ENCODE measurements at places on chromosomes 6 and 20.
A peak's percentile ranks its signal among the peaks of the same experiment; 100 is the strongest.

DNA sequence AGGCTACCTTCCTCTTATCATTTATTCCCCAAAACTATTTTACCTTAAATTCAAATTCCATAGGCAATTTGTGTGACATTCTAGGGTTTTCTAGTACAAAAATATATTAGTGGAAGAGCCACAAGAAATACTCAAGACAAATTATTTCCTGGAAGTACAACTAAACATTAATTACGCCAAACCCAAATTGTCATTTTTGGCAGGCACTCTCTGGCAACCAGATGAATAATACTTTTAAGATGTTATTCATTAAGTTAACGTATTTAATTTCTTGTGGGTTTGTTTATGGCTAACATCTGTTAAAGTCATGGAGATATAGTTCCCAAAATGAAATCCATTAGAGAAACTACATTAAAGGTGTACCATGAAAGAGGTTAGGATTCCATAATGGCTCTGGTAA lies 40.5 kb downstream of the HMGN3 start:
- DNase-seq: no peak

GRCh38 chr6:32244270-32244669 lies 20.4 kb upstream of the NOTCH4 start:
- DNase-seq: no peak

- no peak for DNase-seq
Measured at GRCh38 chr6:22098601-22099031, 198.2 kb downstream of the PRL start.

GRCh38 chr6:11366183-11366933 lies 133.9 kb upstream of the NEDD9 start:
- no peak for DNase-seq

DNA sequence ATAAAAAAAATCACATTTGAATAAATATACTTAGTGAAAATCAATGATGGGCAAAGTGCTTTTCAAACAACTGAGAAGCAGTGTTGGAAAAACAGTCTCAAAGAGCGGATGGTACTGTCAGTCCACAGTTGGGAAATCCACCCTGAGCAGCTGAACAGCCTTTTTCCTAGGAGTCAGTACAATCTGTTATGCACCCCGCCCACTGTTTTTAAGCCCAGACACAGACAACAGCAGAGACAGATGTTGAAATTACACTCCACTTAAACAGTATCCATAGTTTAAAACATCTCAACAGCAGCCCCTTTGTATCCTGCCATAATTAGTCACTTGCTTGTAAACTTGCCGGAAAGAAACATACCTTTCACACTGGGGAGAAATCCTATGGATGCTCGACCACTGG lies 372 bp downstream of the KIAA0408 start:
- no peak for DNase-seq

- DNase-seq: no peak
Measured at GRCh38 chr6:79203753-79204253, 30.7 kb downstream of the HMGN3 start.

GRCh38 chr6:162147281-162147680 lies 580.3 kb downstream of the PRKN start:
- no peak for DNase-seq

DNA sequence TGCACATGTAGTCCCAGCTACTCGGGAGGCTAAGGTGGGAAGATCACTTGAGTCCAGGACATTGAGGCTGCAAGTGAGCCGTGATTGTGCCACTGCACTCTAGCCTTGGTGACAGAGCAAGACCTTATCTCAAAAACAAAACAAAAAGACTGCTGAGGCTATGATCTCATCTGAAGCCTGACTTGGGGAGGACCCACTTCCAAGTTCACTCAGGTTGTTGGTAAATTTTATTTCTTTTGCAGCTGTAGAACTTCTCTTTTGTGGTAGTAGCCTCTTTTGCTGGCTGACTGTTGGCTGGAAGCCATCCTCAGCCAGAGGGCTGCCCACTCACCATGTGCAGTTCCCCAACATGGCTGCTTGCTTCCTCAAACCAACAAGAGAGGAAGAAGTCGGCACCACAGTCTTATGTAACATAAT lies 36.8 kb upstream of the ME1 start:
- DNase-seq: no peak

GRCh38 chr6:143253586-143253985 lies 192.9 kb downstream of the AIG1 start:
- no peak for DNase-seq

GRCh38 chr20:52564594-52564993 lies 373.0 kb upstream of the ZFP64 start:
- no peak for DNase-seq

DNA sequence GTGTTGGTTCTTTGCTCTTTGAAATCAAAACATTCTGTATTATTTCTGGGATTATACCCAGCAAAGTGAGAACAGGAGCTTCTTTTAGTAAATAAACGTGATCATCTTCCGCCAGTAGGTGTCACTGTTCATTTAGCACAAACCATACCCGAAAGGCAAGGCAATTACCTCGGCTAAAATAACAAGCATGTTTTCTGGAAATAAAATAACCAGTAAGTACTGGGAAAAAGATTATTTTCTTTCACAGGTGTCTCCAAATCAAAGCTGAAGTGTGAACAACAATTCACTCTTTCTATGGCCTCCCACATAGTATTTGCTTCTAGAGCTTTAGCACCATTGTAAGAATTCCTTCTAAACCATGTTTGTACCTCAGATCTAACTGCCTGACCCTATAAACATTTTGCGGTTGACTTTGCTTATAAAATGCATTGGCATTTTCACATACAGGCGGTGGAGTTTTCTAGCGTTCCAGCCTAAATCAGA lies 144.6 kb upstream of the AGPAT4 start:
- DNase-seq: peak; percentile 90

- no peak for DNase-seq
Measured at GRCh38 chr20:32526125-32526524, 59.0 kb downstream of the NOL4L start.

- DNase-seq: no peak
Measured at GRCh38 chr6:69098910-69099309, 463.8 kb downstream of the ADGRB3 start.

GRCh38 chr6:137043710-137044365 lies 927 bp downstream of the IL20RA start:
- DNase-seq: no peak

DNA sequence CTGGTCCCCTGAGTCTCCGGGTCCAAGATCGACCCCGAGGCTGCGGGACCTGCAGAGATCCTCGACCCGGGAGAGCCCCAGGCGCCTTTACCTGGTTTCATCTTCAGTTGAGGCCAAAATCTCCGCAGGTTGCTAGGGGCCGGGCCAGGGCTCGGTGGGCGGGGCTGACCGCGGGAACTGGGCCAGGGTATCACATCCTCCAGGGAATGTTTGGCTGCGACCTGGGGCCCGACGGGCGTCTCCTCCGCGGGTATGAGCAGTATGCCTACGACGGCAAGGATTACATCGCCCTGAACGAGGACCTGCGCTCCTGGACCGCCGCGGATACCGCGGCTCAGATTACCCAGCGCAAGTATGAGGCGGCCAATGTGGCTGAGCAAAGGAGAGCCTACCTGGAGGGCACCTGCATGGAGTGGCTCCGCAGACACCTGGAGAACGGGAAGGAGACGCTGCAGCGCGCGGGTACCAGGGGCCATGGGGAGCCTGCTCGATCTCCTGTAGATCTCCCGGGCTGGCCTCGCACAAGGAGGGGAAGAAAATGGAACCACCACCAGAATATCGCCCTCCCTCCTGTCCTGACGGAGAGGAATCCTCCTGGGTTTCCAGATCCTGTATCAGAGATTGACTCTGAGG lies 53.8 kb upstream of the POLR1H start:
- no peak for DNase-seq

DNA sequence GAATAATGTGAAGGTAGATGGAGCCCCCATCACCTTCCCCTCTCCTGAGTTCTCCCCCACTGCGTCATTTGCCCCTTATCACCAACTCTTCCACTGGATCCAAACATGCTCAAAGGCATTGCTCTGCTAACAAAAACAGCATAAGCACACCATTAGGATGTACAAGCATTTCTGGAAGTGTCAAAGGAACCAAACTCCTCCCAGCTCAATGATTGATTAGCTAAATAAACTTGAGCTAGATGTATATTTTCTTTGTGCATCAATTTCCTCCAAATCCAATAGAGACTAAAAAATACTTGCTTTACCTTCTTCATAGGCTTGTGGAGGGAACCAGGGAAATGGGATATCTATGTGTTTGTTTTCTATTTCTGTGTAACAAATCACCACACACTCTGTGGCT lies 248.4 kb upstream of the JARID2 start:
- DNase-seq: no peak

DNA sequence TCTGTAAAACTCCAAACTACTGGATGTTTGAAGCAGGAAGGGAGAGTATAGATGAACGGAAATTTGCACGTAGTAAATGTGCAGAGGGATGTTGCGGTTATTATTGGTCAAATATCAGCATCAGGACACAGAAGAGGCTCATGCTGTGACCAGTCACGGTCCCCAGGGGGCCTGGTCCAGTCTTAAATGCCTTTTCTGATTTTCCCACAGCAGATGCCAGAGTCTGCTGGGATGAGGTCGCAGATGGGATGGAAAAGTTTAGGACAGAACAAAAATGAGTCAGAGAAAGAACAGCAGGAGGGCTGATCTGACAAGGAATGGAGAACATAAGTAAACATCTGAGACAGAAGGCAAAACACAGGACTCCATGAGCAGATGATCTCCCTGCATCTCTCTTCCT lies 11.7 kb upstream of the SIRPG start:
- DNase-seq: peak; percentile 100

DNA sequence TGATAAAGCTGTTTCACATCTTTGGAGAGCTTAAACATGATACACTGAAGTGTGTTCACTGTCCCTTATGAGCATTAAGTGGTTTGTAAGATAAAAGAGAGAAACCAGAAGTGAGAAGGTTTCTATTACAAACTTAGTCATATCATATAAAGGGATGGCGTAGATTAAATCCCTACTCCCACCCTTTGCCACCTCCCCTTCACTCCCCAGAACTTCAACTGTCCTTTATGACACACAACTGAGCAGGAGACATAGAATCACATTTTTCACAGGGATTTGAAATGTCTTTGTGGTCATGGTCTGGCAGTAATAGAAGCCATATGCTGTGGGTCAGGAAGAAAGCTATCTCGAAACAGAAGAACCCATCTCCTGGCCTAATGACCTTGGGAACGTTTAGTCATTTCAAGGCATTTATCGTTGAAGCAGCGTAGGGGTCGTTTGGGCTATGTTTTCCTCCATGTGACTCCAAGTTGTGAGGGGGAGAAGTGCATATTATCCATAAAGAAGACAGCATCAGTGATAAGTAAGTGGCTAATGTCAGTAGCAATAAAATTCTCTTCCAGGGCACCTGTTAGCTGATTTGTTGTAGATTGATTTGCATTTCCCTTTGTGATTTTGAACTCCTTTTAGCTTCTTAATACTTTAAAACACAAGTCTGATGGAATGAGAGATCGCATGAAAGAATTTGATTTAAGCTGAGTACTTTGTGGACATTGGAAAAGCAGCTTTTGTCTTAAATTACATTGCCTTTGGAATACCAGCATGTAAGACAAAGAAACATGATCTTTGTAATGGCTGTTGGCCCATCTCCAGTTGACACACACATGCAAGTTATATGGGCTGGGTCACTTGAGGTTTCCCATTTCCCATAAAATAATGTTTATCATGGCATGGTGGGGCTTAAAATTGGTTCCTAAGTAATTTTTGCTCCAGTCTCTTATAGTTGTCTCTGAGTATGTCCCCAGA lies 501.5 kb upstream of the FLRT3 start:
- peak; percentile 33 for DNase-seq

GRCh38 chr6:14674458-14674857 lies 556.9 kb downstream of the CD83 start:
- no peak for DNase-seq

- DNase-seq: no peak
Measured at GRCh38 chr6:76631622-76632021, 559.2 kb upstream of the IMPG1 start.

- no peak for DNase-seq
Measured at GRCh38 chr20:58710481-58711265, 18.1 kb downstream of the NPEPL1 start.

GRCh38 chr20:20454367-20454766 lies 86.5 kb downstream of the INSM1 start:
- DNase-seq: no peak

- no peak for DNase-seq
Measured at GRCh38 chr20:47099825-47100441, 205.3 kb downstream of the EYA2 start.

GRCh38 chr6:6368684-6369052 lies 48.2 kb upstream of the F13A1 start:
- DNase-seq: no peak

DNA sequence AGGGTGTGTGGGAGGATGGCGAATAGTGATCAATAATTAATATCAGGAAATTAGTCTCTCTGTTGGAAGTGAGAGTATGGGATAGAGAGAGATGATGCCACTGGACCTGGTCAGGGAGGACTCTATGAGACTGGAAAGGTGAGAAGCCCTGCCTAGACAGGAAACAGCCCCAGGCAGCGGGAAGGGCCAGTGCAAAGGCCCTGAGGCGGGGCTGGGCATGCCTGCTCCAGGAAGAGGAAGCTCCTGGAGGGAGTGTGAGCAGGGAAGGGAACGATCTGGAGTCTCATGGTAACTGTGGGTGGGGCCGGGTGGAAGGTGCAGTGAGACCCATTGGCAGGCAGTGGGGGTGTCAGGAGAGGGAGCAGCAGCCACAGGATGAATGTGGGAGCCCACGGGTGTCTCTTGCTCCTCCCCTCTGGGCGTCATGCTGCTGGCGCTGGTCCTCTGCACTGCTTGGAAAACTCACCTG lies 1.8 kb upstream of the CST3 start:
- DNase-seq: no peak

DNA sequence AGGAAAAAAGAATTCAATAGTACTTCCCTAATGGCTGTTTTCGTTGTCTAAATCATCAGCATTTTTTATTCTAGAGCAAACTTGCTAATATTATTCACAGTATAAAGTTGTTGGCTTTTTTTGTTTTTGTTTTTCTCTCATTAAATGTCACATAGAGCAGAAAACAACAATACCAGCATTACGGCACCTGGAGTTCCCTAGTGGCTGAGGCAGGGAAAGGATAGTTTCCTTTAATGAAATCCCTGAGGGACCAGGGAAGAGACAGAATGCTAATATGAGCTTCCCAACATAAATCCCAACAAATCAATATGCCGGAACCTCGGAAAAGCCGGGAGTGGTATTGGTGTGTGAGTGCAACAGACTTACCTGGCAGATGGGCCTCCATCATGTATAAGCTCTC lies 235.2 kb upstream of the ASCC3 start:
- DNase-seq: no peak

DNA sequence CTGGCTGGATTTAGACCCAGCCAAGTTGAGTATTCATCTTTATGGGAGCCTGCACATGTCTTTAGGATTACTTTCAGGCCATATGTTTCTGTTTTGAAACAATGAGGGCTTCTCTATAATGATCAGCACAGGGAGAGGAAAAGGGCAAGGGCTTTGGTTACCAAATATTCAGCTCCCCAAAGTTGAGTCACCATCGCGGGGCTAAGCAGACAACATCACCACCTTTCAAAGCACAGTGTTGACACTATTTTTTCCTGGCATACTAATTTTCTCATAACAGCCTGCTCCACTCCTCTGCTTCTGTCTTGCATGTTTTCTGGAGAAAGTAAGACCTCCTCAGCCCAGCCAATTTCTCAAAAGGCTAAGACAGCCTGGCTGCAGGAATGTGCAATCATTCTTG lies 4.9 kb downstream of the SCML4 start:
- DNase-seq: no peak
